HepG2 (cell line): ENCODE measurements at places on chromosomes 12 and 14. TPM values are rescaled to one million over a fixed set of nuclear protein-coding genes. Genes with fewer than 3 reads are reported as not detected.

DNA sequence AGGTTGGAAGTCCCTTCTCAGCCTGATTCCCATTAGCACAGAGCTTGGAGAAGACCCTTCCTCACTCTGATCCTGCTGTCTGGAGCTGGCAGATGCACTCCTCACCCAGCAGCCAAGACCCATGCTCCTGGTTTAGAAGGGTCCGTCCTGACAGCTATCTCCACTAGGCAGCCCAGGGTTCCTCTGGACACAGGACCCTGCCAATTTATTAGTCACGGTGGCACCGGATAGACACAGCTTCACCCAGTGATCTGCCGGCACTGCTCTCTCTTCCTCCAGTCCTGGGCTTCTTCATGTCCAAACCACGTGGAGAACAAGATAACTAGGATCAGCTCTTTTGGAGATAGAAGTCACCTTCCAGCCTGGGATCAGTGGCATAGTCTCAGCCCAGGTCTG, 26.2 kb upstream of the TCL1B start:
- no peak for DNase-seq

DNA sequence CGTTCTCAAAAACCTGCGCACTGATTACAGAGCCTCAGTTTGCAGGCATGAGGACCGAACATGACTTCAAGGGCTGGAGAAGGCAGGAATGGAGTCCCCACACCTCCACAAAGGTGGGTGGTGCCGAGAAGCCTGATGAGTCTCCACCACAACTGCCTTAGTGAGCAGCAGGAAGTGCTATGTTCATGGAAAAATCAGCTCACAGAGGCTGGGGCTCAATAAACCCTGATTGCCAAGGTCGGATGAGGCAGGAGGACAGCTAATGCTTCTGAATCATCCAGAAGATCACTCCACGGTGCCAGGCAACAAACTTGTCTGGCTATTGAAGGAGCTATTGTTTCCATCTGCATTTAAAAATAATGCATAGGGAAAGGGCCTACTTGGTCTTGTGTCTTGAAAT, 31.1 kb downstream of the APPL2 start:
- no peak for DNase-seq

DNA sequence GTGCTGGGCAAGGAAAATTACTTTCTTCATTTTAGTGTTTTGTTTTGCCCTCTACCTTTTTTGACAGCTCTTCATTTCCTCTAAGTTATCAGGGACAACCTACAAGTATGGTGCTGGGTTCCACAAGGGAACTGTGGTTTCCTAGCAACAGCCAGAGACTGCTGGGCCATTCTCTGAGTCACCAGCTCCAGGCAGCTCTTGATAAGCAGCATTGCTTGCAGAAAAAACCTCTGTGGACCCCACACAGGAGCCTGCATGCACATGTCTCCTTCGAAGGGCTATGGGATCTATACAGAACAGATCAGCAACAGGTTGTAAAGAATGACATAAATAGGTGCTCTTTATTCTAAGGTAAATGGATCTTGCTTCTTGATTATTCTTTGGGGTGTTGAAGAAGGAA, 81.0 kb upstream of the CCDC196 start:
- no peak for DNase-seq

- DNase-seq = no peak
Measured at GRCh38 chr12:130220706-130221100, 58.4 kb downstream of the FZD10 start.

GRCh38 chr14:50728836-50729235, 60.7 kb upstream of the SAV1 start:
- DNase-seq = no peak

- DNase-seq = no peak
Measured at GRCh38 chr14:39229222-39229543, 4.5 kb upstream of the MIA2 start.

GRCh38 chr14:30177781-30178180, 250.1 kb upstream of the PRKD1 start:
- no peak for DNase-seq

Gene TNFRSF1A
- 41.4 and 61.2 TPM in 2 replicates for polyA plus RNA-seq

Gene GPRC5D
- not detected in 2 replicates for polyA plus RNA-seq
